ENCODE measurements at places on chromosomes 2 and 18.

GRCh38 chr2:125696560-125696959 lies 959.4 kb upstream of the GYPC start:
- H3K27me3 ChIP-seq, result no peaks in the 10 kb centered on the region
- DNase-seq, result no peak
- H3K36me3 ChIP-seq, result no peaks in the 10 kb centered on the region
- no peak overlapping the region for H3K4me3 ChIP-seq
- no peaks in the 10 kb centered on the region for H3K4me1 ChIP-seq

- H3K27me3 ChIP-seq, result no peaks in the 10 kb centered on the region
- no peaks in the 10 kb centered on the region for H3K36me3 ChIP-seq
- H3K27ac ChIP-seq, result no peak overlapping the region
- no peak for DNase-seq
- H3K4me3 ChIP-seq, result no peak overlapping the region
- no peaks in the 10 kb centered on the region for H3K4me1 ChIP-seq
Measured at GRCh38 chr18:9419956-9420631, 55.2 kb upstream of the RALBP1 start.

GRCh38 chr2:219545943-219546352 lies 2.1 kb downstream of the TMEM198 start:
- peaks cover 24% of the 10 kb centered on the region for H3K27me3 ChIP-seq
- no peak overlapping the region for H3K27ac ChIP-seq
- DNase-seq, result no peak
- H3K4me1 ChIP-seq, result peaks cover 24% of the 10 kb centered on the region

- no peak for DNase-seq
- H3K27me3 ChIP-seq, result no peaks in the 10 kb centered on the region
- no peak overlapping the region for H3K27ac ChIP-seq
- H3K4me3 ChIP-seq, result no peak overlapping the region
- peaks cover 5% of the 10 kb centered on the region for H3K4me1 ChIP-seq
- H3K36me3 ChIP-seq, result peaks cover 39% of the 10 kb centered on the region
Measured at GRCh38 chr2:218755567-218756404, 26.2 kb upstream of the CYP27A1 start.

DNA sequence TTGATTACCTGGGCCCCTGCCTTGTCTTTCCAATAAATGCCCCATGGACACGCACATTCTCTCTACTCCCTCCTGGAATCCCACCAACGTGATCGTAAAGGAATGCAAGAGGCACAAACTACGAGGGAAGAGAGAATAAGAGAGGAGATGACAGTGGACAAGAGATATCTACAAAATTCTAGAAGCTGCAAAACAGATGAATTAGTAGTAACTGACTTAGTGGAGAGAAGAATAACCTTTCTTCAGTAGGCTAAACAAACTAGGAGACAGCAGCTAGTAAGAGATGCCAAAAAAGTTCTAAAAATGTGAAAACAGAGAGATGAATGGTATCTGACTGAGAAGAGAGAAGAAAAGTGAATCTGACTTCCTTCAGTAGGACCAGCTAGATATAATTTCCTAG lies 43.5 kb upstream of the MYCN start:
- no peak overlapping the region for H3K27ac ChIP-seq
- no peak overlapping the region for H3K4me3 ChIP-seq
- H3K4me1 ChIP-seq, result no peaks in the 10 kb centered on the region
- DNase-seq, result no peak

All from activated naive CD8-positive, alpha-beta T cell treated with anti-CD3 and anti-CD28 coated beads, Interleukin-2, amount 50 U/mL, for 24 hours (primary cell).